ENCODE measurements at places on chromosomes 12 and 14.

DNA sequence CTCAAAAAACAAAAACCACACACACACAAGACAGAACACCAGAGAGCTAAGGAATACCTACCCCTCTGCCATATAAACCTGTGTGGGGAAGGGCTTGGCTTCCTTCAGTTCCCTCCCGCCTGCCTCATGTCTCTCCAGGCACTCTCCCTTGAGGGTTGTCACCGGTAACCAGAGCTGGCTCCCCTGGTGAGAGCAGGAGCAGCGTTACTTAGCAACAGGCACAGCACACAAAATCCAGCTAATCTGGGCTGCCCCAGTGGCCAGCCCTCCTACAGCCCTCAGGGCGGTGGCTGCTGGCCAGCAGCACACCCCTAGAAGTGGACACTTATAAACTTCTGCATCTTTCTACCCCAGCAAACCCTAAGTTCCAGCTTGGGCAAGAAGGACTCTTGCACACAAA is 21.6 kb upstream of the NR4A1 start:
- no peak for DNase-seq
- H3K27ac ChIP-seq: no peak overlapping the region
- H3K36me3 ChIP-seq: peaks cover 25% of the 10 kb centered on the region
- H3K4me1 ChIP-seq: peaks cover 26% of the 10 kb centered on the region

DNA sequence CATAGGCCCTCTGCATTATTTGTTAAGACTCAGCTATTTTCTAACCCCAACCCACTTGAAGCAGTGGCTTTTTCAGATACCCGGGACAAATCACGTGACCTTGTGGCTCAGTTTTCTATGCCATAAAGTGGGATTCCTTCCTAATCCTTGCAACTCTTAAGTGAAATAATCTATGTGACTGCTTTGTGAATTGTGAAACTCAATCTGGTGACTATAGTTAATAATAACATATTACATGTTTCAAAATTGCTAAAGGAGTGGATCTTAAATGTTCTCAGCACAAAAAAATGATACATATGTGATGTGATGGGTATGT is 17.3 kb downstream of the EML1 start:
- H3K4me3 ChIP-seq: no peak overlapping the region
- H3K27me3 ChIP-seq: peaks cover 97% of the 10 kb centered on the region
- no peak overlapping the region for H3K27ac ChIP-seq

- H3K4me3 ChIP-seq: peak overlapping the region; percentile 59
- H3K27me3 ChIP-seq: peaks cover 21% of the 10 kb centered on the region
- H3K4me1 ChIP-seq: peaks cover 4% of the 10 kb centered on the region
- peak; percentile 61 for DNase-seq
These were observed 178.5 kb upstream of the OR4E1 start for GRCh38 chr14:21852061-21852664.

GRCh38 chr14:71726580-71727021 is 205.6 kb upstream of the RGS6 start:
- H3K4me3 ChIP-seq: no peak overlapping the region
- no peaks in the 10 kb centered on the region for H3K27me3 ChIP-seq
- peak overlapping the region; percentile 66 for H3K27ac ChIP-seq
- H3K4me1 ChIP-seq: no peaks in the 10 kb centered on the region

- no peak overlapping the region for H3K27ac ChIP-seq
- H3K4me1 ChIP-seq: no peaks in the 10 kb centered on the region
- DNase-seq: no peak
- peaks cover 4% of the 10 kb centered on the region for H3K36me3 ChIP-seq
These were observed 123.1 kb downstream of the ANO6 start for GRCh38 chr12:45339035-45339434.

DNA sequence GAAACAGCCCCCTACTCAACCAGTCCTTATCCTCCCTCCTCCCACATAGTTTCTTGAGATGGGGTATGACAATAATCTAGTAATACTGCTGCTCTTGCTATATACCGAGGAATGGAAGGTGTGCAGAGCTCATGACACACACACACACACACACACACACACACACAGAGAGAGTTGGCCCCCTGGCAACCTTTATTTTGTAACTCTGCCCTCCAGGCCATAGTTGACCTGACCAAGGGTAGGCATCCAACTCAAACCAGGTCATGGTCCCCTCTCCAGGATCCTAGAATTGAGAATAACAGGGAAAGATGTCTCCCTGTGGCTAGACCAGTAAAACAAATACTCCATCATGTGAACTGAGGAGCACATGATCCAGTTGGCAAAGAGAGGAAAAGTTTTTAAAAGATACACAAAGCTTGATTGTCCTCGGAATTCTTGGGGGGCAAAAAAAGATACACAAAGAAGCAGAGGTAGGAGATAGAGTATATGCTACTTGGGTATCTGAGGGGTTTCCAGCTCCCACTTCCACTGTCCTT is 11.3 kb downstream of the ERO1A start:
- DNase-seq: no peak
- peak overlapping the region; percentile 84 for H3K27ac ChIP-seq
- no peaks in the 10 kb centered on the region for H3K27me3 ChIP-seq
- peaks cover 38% of the 10 kb centered on the region for H3K4me1 ChIP-seq
- H3K4me3 ChIP-seq: no peak overlapping the region

- H3K4me1 ChIP-seq: peaks cover 42% of the 10 kb centered on the region
- peaks cover 94% of the 10 kb centered on the region for H3K36me3 ChIP-seq
- DNase-seq: no peak
- H3K27me3 ChIP-seq: no peaks in the 10 kb centered on the region
These were observed 61.8 kb upstream of the CATSPERB start for GRCh38 chr14:91793704-91794103.

- H3K36me3 ChIP-seq: no peaks in the 10 kb centered on the region
- peaks cover 6% of the 10 kb centered on the region for H3K27me3 ChIP-seq
- H3K27ac ChIP-seq: no peak overlapping the region
- H3K4me1 ChIP-seq: no peaks in the 10 kb centered on the region
- no peak overlapping the region for H3K4me3 ChIP-seq
- no peak for DNase-seq
These were observed 212.9 kb downstream of the DPF3 start for GRCh38 chr14:72680853-72681640.

DNA sequence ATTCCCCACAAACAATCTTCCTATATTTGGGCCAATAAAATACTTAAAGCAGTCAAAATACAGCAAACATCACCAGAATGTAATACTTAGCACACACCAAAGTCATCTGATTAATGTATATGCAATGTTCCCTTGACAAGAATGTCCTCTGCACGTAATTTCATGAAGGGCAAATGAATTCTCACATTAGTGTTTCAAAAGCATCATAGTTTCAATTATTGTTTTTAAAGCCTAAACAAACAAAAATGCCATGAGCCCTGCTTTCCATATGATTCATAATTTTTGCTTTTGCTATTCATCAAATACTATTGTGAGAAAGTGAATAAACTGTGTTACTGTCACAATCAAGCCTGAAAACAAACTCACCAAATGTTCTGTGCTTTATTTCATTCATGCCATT is 156.0 kb downstream of the EPS8 start:
- no peak overlapping the region for H3K4me3 ChIP-seq
- no peaks in the 10 kb centered on the region for H3K4me1 ChIP-seq

- no peaks in the 10 kb centered on the region for H3K36me3 ChIP-seq
- no peak overlapping the region for H3K27ac ChIP-seq
- H3K4me3 ChIP-seq: no peak overlapping the region
- no peaks in the 10 kb centered on the region for H3K4me1 ChIP-seq
- peaks cover 16% of the 10 kb centered on the region for H3K27me3 ChIP-seq
These were observed 156.5 kb upstream of the RMST start for GRCh38 chr12:97306147-97306546.

- H3K4me1 ChIP-seq: peaks cover 16% of the 10 kb centered on the region
- H3K27me3 ChIP-seq: no peaks in the 10 kb centered on the region
- peak overlapping the region; percentile 91 for H3K27ac ChIP-seq
These were observed 1.1 kb upstream of the HOMEZ start for GRCh38 chr14:23286902-23287479.

DNA sequence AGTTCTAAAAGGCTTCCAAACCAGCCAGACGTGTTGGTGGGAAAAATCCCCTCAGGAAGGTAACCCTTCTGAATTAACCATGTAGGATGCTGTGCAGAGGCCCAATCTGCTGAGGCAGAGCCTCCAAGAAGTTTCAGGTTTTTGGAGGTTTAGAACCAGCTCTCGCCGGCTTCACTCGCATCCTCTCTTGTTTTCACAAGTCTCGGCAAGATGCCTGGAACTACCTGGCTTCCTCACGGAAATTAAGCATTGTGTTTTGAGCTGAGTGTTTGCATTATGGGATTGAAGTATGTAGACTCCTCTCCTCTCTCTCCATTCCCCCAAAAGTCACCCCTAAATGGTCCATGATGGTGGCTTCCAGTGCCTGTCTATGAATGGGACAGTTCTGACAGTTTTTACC is 20.6 kb downstream of the LTBP2 start:
- peaks cover 33% of the 10 kb centered on the region for H3K27me3 ChIP-seq
- DNase-seq: no peak
- no peak overlapping the region for H3K27ac ChIP-seq
- no peaks in the 10 kb centered on the region for H3K36me3 ChIP-seq

DNA sequence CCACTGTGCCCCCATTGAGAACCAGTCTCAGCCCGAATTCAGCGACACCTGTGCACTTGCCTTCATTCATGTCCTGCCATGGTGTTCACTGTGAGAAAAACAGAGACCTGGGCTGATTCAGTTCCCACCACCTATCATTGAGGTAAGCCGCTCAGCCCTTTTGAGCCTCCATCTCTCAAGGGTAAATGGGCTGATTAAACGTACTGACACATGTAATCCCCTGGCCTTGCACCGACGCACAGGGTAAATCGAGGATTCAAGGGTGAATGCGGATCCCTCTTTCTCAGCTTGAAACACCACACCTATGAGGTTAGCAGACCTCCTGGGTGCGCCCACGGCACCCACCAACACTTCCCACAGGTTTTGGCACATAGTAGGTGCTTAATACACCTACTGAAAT is 69.7 kb downstream of the C14orf132 start:
- H3K36me3 ChIP-seq: peaks cover 2% of the 10 kb centered on the region
- no peak overlapping the region for H3K27ac ChIP-seq
- DNase-seq: no peak
- H3K27me3 ChIP-seq: peaks cover 85% of the 10 kb centered on the region

DNA sequence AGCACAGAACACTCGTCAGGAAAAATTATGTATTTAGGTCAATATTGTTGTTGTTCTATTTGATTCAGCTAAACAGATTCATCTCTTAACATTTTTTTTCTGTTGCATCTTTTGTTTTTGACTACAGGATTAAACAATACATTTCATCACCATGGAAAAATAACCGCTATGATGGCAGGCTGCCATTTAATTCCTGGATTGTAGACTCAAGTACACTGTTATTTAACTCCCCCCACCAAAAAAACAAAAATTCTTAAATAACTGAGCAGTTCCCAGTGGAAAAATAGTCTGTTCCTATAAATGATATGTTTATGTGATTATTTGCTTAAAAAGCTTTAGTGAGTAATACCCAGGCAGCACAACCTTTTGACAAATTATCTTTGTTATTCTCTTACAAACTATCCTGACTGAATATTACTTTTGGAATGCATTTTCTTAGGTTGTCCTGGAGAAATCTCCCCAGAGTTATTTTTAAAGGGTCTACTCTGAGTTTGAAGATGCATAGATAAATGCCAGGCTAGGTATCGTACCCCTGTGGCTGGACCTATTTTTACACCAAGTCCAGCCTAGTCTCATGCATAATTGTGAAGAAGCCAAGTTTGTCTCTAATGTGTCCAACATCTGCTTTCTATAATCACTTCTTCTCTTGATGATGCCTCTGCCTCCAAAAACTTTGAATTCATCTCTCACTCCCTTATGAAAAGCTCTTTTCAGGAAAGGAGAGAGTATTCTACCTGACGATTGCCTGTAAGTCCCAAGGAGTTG is 3.7 kb downstream of the KERA start:
- H3K4me1 ChIP-seq: no peaks in the 10 kb centered on the region
- H3K36me3 ChIP-seq: no peaks in the 10 kb centered on the region
- H3K27me3 ChIP-seq: no peaks in the 10 kb centered on the region
- no peak for DNase-seq
- no peak overlapping the region for H3K27ac ChIP-seq
- H3K4me3 ChIP-seq: no peak overlapping the region

DNA sequence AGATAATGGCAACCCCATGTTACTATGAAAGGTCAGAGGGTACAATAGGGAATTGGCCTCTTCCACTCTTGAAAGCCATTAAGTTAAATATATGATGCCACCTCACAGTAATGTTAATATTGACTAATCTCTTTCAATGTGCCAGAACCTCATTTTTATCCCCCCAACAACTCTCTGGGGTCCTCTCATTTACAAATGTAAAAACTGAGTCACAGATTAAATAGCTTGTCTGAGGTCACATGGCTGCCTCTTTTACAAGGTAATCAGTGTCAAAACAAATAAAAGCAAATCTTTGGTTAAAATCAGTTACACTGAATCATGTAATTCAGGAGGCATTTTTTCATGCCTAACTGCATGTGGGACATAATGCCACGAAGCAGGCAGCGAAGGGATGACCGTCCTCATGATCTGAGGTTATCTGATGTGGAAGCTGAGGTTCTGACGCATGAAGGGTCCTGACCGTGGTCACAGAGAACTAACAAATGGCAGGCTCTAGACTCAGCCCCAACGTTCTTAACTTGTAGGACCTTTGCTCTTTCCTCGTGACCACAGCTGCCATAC is 78.5 kb downstream of the PTPN21 start:
- peaks cover 4% of the 10 kb centered on the region for H3K27me3 ChIP-seq
- DNase-seq: no peak
- no peak overlapping the region for H3K27ac ChIP-seq
- no peaks in the 10 kb centered on the region for H3K4me1 ChIP-seq
- H3K36me3 ChIP-seq: no peaks in the 10 kb centered on the region

DNA sequence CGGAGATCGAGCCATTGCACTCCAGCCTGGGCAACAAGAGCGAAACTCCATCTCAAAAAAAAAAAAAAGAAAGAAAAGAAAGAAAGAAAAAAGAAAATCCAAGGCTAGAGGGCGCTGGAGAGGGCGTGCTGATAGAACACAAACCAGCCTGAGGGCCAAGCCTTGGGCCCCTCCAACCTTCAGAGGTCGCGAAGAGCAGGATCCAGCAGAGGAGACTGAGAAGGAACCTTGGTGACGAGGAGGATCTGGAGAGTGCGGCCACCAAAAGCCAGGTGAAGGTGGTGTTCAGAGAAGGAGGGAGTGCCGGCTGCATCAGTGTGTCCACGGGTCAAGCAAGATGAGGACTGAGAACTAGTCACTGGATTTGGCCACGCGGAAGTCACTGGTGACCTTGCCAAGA is 4.1 kb upstream of the DYNC1H1 start:
- DNase-seq: peak; percentile 20
- peak overlapping the region; percentile 47 for H3K4me3 ChIP-seq
- H3K27ac ChIP-seq: no peak overlapping the region
- peaks cover 4% of the 10 kb centered on the region for H3K36me3 ChIP-seq
- no peaks in the 10 kb centered on the region for H3K27me3 ChIP-seq
